ENCODE measurements at places on chromosomes 7 and 10.

GRCh38 chr10:70090951-70091350 lies 38.3 kb downstream of the MACROH2A2 start:
- no peak for DNase-seq

- peak; percentile 24 for DNase-seq
Observed at GRCh38 chr7:115087437-115087836, 165.5 kb downstream of the MDFIC start.

- no peak for DNase-seq
Observed at GRCh38 chr10:73486601-73487000, 9.2 kb downstream of the PPP3CB start.

DNA sequence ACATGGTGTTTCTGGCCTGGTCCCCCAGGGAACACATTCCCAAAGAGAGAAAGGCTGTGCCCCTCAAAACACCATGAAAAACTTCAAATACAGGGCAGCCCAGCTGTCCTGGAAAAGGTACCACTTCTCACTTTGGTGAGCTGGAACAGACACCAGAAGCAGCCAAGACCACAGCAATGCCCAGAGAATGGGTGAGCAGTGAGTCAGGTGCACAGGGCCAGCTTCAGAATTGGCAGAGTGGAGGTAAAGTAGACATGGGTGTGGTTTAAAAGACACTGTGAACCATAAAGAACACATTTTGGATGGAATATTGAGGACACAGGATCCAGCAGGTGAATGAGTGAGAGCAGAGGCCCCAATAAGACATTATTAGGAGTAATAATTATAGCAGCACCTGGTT lies 51.3 kb downstream of the FAM13C start:
- no peak for DNase-seq

- DNase-seq: peak; percentile 47
Observed at GRCh38 chr7:96285579-96285978, 36.3 kb downstream of the SLC25A13 start.

- no peak for DNase-seq
Observed at GRCh38 chr10:22612318-22612717, 102.1 kb downstream of the PIP4K2A start.

- no peak for DNase-seq
Observed at GRCh38 chr10:35636956-35637355, 5.1 kb downstream of the FZD8 start.

- peak; percentile 7 for DNase-seq
Observed at GRCh38 chr10:121683816-121684215, 85.6 kb upstream of the FGFR2 start.

- no peak for DNase-seq
Observed at GRCh38 chr10:78798976-78799730, 269.6 kb upstream of the ZMIZ1 start.

DNA sequence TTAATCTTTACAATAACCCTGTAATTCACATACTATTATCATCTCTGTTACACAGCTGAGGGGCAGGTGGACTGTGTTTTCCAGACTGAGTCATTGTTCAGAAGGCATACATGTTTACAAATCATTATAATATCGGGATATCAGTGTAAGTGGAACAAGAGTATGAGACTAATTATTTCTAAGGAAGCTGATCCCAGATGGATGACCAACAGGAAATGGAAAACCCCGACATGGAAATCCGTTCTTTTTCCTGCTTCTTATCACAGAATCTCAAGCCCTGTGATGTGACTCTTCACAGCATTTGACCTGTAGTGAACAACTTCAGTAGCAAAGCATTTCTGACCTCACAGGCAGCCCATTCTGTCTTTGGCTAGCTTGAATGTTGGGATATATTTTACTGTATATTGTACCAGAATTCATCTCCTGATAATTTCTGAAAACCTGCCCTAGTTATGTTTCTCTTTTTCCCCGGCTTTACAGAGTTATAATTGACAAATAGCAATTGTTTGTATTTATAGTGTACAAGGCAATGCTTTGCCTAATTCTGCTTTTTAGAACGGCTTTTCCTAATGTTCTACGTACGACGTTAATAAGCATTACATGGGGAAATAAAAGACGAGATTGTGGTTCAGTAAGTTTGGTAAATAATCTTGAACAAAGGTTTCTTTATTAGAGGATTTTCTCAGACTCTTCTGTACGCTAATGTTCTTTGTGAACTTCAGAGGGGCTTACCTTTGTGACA lies 78.6 kb upstream of the SYPL1 start:
- peak; percentile 53 for DNase-seq

- no peak for DNase-seq
Observed at GRCh38 chr7:127818306-127818705, 166.3 kb downstream of the SND1 start.

- DNase-seq: no peak
Observed at GRCh38 chr10:76970711-76971519, 666.7 kb downstream of the KCNMA1 start.

DNA sequence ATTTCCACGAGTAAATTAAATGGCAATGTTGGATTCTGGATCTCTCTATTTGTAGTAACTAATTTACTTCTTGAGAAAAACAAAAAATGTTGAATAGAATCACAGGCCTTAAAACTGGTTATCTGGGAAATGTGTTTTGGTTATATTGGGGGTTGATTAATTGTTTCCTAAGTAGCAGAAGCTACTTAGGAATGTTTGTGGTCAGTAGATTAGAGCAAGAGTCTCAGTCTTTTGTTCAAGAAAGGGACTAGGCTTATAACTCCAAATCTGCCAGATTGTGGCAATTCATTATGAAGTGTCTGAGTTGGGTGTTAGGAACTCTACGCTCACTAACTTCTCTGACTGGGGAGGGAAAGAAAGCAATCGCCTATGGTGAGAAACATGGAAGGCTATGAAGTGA lies 244.3 kb upstream of the PHYHIPL start:
- peak; percentile 11 for DNase-seq

DNA sequence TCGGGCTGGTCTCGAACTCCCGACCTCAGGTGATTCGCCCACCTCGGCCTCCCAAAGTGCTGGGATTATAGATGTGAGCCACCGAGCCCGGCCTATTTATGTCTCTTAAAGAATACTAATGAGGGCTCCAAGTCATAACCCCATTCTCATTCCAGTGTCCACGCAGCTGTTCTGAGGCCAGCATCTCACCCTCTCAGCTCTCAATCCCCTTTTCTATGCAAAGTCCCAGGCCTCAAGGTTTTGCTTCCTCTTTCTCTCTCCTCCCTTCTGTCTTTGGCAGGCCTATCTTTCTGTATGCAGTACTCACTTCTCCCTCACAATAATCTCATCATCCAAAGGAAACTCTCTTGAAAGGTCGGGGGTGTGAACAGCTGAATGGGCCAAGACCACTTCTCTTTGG lies 28.0 kb upstream of the VSIR start:
- no peak for DNase-seq

GRCh38 chr10:23512355-23513058 lies 73.6 kb downstream of the OTUD1 start:
- peak; percentile 67 for DNase-seq

GRCh38 chr7:1136841-1137516 lies 23.0 kb downstream of the ZFAND2A start:
- no peak for DNase-seq

DNA sequence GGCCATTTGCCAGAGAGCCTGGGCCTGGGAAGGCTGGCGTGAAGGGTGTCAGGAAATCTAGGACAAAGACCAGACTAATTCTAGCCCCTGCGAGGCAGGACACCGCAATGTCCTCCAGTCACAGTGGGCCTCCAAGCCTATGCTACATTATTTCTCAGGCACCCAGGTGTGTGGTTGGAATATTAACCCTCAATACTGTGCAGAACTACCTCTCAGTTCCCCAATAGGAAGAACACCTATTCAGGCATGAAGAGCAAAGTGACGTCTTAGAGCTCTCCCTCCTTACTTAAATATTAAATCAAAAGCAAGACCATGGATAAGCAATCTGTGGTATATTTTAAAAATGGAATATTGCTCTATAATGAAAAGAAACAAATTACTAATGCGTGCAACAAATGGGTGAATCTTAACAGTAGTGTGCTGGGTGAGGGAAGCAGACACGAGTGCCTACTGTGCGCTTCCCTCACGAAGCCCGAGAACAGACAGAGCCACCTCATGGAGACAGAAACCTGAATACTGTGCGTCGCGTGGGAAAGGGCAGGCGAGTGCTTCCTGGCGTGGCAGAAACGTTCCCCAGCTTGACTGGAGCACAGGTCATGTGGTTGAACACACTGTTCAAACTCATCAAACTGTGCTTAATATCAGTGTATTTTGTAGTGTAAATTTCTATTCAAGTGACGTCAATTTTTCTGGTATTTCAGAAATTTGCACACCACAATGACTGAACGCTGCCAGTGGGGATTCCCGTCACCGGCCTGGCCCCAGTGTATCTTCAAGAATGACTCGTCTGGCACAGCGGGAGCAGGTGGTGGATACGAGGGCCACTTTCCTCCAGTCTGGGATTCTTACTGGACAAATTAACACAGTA lies 15.5 kb upstream of the PTPRN2 start:
- no peak for DNase-seq

DNA sequence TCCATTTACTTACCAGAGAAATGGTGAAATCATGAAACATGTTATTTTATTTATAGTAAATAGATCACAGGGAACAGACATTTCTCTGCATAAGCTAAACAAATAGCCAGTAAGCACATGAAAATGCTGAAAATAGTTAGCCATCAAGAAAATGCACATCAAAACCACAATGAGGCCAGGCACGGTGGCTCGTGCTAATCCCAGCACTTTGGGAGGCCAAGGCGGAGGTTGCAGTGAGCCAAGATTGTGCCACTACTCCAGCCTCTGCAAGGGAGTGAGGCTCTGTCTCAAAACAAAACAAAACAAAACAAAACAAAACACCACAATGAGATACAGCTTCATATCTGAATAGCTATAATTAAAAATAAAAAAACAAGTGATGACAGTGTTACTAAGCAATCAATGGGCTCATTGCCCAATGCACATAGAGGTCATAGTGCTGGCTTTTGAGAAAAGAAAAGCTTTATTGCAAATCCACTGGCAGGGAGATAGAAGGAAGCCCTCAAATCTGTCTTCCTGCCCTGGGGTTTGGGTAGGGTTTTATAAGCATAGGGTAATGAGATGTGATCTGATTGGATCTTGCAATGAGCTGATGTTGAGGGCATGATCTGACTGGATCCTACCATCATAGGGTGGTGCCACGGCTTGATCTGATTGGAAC lies 16.2 kb downstream of the CSTF2T start:
- no peak for DNase-seq

Data from foreskin melanocyte (primary cell).